GM04504 (cell line): ENCODE measurements at places on chromosomes 6 and 20.

GRCh38 chr20:61449916-61450315 lies 197.9 kb downstream of the CDH4 start:
- DNase-seq = no peak

GRCh38 chr20:24376311-24377099 lies 92.9 kb upstream of the SYNDIG1 start:
- no peak for DNase-seq

DNA sequence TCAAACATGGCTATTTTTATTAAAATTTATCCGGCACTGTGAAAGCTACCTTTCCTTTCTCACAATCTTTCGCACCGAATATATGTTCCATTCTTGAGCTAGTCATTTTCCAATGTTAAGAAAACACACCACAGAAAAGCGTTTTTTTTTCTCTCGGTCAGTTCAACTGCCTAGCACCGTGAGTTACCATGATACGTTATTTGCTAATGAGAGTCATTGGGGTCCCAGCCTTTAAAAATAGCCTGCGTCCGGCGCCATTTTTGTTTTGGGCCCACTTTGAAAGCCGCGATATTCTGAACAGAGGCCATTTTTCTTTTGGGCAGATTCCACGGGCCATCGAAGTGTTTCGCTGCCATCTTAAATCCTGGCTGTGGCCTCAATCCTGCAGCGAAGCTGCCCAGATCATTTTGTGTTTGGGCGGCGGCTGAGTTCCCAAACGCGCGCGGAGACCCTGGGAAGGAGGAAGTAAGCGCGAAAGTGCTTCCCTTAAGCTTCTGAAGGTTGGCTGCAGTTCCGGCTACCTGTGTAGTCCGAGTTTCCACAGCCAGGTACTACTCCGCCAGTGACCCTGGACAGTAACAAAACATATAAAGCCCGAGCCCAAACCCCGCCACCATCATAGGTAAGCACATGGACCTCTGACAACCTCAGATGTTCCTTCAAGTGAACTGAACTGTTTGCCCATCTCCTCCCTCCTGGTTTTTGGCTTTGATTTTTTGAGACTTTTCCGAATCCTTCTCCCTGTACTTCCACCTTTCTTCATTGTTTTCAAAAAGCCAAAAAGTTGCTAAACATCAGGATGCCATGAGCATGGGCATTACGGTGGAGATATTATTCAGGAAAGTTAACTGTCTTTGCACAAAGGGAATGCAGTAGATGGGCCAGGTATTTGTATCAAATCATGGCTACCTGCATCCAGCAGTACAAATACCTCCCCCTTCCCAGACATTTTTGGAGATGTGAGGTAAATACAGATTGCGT lies at the start of gene SLX4IP:
TSS of gene SLX4IP (plus strand) at position 474 of the 981 bp plus-strand sequence. CDS start 22,900 bp downstream, outside the sequence.
- DNase-seq = peak; percentile 91

DNA sequence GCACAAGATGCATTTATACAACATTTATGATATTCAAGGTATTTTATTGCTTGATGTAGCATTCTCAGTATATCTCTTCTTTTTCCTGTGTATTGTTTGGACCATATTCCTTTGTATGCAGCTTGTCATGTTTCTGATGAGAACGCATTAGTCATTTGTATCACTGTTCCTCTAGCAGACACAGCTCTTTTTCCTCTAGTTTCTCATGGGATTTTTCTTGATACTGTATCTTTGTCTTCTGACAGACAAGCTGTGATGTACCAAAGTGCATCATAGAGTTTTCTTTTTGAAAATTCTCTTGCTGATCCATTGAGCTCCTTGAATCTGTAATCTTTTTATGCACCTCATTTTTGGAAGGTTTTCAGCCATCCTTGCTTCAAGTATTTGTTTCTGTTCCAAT lies 140.9 kb downstream of the SLC22A3 start:
- no peak for DNase-seq

GRCh38 chr6:90160013-90160412 lies 136.6 kb downstream of the BACH2 start:
- DNase-seq = no peak

GRCh38 chr20:49161428-49162152 lies 26.5 kb downstream of the STAU1 start:
- DNase-seq = no peak

DNA sequence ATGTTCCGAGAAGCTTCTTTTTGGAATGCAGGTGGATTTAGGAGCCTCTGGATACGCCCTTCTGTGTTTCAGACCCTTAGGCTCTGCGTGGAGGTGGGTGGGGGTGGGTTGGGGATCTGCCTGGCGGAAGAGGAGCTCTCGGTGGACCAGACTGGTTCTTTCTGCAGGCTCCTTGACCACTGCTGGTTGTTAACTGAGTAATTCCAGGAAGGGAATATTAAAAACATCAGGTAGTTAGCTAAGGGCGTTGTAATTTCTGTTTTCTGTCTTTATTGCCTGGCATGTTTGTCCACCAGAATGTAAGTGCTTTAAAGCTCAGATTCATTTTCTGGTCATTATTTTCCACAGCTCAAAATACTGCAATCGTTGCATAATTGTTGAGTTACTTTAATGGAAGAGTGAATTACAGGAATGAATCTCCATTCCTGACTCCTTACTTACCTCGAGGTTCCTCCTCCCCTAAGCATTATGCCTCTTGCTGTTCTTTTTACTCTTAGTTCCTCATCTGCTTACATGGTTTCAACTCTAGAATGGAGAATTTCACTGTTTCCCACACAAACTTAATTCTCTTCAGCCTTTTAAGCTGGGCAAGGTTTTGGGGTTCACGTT lies 5.9 kb downstream of the CDYL start:
- DNase-seq = no peak

DNA sequence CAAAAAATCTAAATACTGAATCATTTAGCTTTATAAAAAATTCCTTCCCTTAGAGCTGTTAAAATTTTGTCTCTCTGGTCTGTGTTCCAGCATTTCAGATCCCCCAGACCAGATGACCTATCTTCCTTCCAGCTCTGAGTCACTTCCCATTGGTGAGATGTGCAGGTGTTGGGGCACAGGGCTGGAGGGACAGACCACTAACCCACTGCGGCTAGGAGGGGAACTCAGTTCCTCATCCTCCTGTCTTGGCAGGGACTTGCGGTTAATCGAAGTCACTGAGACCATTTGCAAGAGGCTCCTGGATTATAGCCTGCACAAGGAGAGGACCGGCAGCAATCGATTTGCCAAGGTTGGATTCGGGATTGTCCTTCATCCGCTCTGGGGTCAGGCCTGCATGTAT lies 6.0 kb downstream of the CNPY3 start:
- no peak for DNase-seq

DNA sequence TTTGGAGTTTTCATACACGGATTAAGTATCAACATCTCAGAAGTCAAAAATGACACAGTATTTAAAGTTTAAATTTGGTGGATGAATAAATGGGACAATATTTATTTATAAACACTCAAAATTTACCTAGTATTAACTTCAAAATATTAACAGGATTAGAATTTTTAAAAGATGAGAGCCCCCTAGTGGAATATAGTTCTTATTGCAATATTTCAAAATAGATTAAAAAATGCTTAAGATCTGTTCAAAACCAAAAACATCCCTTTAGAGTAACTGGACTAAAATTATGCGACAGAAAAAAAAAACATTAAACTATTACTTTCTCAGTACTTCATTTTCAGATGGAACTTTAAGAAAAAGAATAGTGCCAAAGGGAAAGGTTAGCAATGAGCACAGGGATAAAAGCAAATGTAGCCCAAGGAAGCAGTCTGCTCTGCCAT lies 56.6 kb downstream of the SNX14 start:
- DNase-seq = no peak

DNA sequence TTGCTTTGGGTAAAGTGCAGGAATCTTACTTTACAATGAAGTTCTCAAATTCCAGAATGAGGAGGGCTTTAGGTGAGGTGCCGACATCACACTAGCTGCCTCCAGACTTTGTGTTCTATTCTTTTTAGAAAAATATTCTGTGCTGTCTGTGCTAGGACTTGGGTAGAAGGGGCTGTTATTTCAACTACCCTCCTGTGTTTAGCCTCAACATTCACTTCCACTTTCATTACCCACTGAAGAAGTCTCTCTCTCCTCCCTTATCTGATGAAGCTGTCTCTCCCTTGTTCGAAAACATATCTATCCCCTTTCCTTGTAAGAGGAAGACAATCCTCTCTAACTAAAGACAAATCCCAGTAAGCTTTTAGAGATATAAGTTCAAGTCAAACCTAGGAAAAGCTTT lies 25.0 kb upstream of the BRPF3 start:
- DNase-seq = no peak

DNA sequence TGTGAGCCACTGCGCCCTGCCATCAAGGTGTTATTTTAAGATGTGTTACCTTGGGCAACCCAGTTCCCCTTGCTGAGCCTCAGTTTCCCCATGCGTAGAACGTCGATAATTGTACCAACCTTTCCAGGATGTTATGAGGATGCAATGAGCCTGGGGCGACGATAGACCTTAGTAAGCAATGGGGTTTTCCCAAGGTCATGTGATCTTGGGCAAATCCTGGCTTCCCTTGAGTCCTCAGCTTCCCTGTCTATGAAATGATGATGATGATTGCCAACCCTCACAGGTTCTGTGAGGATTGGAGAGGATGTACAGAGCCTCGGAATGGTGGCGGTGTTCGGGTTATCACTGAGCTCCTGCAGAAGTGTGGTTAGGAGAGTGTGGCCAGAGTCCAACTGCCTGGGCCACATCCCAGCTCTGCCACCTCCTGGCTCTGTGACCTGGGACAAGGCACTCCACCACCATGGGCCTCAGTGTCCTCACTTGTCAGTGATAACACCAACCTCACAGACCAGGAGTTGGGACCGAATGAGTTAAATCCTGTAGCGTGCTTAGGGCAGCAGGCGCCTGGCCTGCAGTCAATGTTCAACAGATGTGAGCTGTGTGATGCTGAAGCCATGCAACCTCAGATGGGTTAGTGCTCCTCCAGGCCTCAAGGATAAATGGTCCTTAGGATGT lies 23.4 kb downstream of the SIRPA start:
- DNase-seq = no peak

DNA sequence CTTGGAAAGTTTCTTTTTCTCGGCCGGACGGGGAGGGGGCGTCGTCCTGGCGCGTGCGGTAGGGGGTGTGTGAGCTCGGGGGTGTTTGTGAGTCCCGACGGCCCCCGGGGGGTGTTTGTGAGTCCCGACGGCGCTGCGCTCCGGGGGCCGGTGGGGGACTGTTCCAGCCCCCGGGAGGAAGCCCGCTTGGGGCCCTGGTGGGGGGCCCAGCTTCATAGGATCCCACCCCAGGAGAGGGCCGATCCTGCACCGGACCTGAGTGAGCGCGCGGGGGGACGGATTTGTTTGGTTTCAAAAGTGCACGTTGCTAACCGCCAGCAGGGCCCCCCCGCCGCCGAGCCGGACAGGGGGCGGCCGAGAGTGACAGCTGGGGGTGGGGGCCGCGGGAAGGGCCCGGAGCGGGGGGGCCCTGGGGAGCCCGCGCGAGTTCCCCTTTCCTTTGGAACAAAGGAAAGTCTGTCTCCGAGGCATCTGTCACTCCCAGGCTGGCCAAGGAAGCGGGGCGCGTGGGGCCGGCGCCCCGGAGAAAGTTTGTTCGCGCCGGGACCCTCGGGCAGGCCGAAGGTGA lies 485 bp downstream of the TGIF2 start:
- no peak for DNase-seq

DNA sequence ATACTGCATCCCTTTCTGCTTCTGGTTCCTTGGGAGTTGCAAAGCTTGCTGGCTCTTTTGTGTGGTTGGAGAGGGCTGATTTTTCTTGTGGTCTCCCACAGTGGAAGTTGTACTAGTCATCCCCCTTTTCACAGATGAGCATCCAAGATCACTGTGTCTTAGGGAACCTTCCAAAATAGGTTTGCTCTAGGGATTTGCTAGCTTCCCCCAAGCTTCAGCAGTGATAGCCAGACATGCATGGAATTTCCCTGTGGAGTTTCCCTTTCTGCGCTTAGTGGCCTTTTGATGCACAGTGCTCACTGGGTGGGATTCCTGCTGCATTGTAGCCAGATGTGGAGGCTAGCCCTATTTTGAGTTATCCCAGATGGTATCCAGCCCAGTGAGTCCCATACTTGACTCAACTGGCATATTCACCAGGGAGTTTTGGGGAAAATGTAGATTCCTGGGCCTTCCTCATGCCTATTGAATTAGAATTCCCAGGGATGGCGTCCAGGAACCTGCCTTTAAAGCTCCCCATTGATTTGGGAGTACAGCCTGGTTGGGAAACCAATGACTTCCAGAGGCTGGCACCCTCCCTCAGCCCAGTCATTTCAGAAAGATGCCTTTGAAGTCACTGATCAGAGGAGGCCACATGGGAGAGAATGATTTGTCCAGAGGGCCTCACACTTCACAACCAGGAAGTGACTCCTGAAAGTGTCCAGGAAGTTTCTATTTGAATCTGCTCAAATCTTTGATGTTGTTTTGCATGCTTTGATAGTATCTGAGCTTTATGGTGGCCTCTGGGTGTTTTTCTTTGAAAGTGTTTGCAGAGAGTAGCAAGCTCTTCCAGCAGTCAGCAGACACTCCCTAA lies 25.9 kb downstream of the PPARD start:
- DNase-seq = peak; percentile 72

DNA sequence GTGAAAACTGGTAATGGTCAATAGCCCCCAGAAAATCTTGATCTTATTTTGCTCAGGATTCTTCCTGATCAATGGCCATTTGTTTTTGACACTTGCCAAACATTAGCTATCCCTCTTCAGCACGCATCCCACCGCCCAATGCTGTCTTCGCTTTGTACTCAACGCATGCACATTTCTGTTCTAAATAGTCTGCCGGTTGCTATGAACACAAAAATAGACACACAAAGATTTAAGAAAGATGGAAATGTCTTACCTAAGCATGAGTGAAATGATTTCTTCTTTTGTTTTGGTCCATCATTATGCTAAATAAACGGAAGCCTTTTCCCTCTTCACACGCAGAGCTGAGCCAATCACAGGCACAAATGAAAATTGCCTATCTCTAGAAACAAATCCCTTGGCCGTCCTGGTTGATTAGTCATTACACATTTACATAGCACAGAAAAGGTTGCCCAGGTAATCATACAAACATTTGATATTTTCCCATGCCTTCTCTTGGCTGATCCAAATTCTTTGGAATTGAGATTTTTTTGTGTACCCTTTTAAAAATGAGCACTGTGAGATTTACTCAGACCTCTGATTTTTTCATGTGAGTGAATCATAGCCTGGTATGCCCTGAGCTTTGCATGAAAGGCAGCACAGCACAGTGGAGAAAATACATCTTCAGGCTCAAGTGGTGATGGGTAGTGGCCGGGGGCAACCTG lies 70.5 kb upstream of the FAM184A start:
- no peak for DNase-seq

GRCh38 chr6:106069478-106069877 lies 16.7 kb upstream of the PRDM1 start:
- DNase-seq = no peak

- DNase-seq = no peak
These were observed 244.2 kb downstream of the NRN1 start for GRCh38 chr6:5762561-5762968.

- no peak for DNase-seq
These were observed 29.3 kb downstream of the HSF2 start for GRCh38 chr6:122428781-122429180.

- DNase-seq = no peak
These were observed 9.9 kb downstream of the PCIF1 start for GRCh38 chr20:45944151-45944964.
